NCI-H2029 (cell line): ENCODE measurements at places on chromosomes 7 and 10.

- no peak for DNase-seq
These were observed 92.2 kb downstream of the SEMA3C start for GRCh38 chr7:80826520-80827238.

- no peak for DNase-seq
These were observed 418.5 kb upstream of the SEMA3A start for GRCh38 chr7:84612981-84613681.

DNA sequence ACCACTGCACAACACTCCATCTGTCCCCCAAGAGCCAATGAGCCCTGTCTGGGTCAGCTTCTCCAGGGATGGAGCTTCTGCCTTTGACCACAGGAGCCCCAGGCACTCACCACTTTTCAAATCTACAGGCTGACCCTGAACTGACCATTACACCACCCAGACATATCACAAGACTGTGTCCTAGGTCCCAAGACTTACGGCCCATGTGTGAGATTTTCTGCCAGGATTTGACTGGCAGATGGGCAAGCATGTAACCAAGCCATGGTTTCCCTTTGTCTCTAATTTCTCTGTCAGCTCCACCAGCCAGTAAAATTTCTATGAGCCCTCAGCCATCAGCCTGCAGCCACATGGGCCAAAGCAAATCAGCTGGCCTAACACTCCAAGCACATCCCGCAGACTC is 92.5 kb downstream of the SH3PXD2A start:
- DNase-seq = no peak

DNA sequence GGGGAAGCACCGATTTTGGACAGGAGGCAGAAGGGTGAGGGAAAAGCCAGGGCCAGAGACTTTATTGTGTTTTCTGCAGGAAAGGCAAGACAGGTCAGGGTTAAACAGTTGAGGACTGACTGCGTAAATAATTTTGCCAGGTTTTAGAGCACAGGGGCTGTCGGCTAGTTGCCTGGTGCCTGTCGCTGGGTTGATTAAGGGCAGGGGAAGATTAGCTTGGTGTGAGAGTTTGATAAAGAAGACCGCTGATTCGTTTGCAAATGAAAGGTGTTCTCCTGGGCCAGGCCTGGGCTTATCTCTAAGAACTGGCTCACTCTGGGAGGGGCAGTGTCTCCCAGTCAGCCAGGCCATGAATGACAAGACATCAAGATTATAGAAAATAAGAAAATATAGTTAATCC is 75.6 kb downstream of the SLC37A3 start:
- DNase-seq = no peak

DNA sequence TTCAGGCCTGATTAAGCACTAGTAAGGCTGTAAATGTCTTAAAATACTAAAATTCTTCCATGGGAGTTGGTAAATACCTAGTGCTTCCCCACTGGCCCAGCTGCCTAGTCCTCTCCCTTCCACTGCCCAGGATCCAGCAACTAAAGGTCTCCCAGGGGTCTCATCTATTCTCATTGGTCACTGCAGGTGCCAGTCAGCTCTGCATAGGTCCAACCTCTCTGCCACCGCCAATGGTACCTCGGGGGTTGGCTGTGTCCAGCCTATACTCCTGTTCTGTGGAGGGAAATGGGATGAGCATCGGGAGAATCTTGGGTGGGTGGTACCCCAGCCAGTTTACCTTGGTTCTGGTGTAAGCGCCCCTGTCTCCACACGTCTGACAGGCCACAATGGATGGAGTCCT is 6.1 kb upstream of the CREB5 start:
- no peak for DNase-seq

DNA sequence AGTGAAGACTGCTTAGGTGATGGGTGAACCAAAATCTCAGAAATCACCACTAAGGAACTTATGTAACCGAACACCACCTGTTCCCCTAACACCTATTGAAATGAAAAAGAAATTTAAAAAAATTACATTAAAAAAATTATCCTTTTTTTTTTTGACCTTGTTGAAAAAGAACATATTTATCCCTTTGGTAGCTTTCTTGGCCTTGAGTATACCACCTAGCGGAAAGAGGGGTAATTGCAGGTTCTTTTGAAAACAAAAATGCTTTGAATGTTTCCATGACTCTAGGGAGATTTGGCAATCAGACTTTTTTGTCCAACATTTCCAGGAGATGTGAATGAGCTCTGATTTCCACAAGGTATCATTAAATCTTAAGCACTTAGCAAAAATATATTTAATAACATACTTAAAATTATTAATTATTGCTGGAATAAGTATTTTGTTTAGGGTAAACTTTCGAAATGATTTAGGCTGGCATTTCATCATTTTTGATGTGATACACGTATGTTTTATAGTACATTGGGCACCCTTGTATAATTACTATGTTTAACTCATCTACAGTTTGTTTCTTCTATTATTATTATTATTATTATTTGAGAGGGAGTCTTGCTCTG is 47.0 kb upstream of the ELMO1 start:
- DNase-seq = no peak

GRCh38 chr10:49109669-49110340 is 5.5 kb downstream of the VSTM4 start:
- DNase-seq = no peak

- DNase-seq = no peak
These were observed 64.6 kb downstream of the MDFIC start for GRCh38 chr7:114986190-114987180.

DNA sequence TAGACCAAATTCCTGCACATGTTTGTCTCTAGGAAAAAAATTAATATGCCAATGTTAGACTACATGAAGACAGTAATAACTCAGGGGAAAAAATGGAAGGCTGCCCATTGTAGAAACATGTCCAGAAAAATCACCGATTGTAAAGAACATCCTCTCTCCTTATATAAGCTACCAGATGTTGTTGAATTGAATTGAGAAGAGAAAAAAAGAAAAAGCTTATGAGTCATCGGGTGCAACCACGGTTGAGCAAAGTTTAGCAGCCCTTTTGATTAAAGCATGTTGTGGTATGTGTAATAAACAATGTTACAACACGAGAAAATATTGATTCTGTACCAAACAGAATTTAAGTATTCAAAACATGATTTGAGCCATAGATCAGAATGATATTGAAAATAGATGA is 102.3 kb upstream of the ARHGAP21 start:
- DNase-seq = no peak

GRCh38 chr7:26378016-26378415 is 86.4 kb downstream of the SNX10 start:
- no peak for DNase-seq

- no peak for DNase-seq
These were observed 76.5 kb upstream of the ITPRID1 start for GRCh38 chr7:31437250-31437865.

DNA sequence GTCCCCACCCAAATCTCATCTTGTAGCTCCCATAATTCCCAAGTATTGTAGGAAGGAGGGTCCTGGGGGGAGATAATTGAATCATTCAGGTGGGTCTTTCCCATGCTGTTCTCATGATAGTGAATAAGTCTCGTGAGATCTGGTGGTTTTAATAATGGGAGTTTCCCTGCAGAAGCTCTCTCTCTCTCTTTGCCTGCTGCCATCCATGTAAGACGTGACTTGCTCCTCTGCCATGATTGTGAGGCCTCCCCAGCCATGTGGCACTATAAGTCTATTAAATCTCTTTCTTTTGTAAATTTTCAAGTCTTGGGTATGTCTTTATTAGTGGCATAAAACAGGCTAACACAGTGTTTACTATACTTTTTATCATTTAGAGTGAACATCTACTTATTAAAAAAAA is 338.8 kb downstream of the ANKRD7 start:
- no peak for DNase-seq

DNA sequence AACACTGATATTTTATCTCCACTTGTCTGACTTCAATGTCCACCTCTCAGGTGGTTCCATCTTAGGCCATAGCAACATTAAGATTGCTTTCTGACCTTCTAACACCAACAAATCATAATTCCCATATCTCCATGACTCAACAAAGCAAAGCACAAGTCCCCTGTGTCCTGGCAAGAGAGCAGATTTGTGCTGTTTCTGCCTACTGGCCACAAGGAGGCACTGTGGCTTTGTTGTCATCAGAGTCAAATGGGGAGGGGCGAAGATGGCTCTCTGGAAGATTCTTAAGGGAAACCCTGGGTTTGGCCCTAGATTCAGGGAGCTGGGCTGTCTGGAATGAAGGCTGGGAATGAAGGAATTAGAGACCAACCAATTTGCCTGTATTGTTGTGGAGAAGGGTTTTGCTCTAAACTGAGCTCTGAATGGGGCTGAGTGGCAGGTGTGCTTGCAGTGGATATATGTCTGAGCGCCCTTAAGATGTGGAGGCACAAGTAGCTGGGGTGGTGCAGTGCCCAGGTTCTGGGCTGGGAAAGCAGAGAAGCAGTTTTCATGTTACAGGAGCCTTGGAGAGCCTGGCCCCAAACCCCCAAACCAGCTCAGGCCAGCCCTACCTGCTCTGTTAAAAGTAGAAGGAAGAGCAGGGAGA is 154.8 kb upstream of the PRSS58 start:
- no peak for DNase-seq

DNA sequence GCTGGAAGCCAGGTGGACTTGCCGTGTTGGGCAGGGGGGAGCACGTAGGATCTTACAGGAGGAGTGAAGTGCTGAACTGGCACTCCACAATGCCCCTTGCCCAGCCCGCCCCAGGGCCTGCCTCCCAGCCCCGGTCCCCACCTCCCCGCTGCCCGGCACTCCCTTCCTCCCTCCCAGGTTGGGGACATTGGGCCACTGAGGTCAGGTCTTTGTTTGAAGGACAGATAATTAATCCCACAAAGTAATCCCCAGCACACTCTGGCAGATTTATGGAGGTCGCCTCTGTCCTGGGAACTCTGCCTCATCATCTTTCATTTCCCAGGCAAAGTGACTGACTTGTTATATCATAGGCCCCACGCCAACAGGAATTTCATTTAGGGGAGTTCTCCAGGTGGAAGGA is 122.8 kb downstream of the C10orf105 start:
- DNase-seq = no peak
